ENCODE measurements at places on chromosomes 5 and 9. TPM values are rescaled to one million over a fixed set of nuclear protein-coding genes. Genes with fewer than 3 reads are reported as not detected.
A peak's percentile ranks its signal among the peaks of the same experiment; 100 is the strongest.

NELFB gene
- total RNA-seq, result 45.8 TPM

GRCh38 chr9:116027511-116027910 lies 126.1 kb upstream of the PAPPA start:
- peak; percentile 80 for DNase-seq

DNA sequence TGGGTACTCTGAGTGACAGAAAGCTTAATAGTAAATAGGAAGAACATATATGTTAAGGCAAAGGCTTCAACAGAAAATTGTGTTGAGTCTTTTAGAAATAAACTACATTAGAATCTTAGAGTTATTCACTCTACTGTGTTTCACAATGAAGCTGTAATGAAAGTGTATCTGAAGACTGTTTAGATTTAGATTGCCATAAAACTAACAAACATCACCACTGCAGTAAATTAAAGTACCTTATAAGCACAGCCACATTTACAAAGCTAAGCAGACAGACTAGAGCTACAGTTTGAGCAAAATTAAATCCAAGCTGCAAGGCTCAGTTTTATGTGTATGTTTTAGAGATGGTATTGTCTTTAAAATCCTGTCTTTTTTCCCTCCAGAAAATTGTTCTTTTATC lies 172.4 kb downstream of the PBX3 start:
- no peak for DNase-seq

CMBL gene
- 39.7 TPM for total RNA-seq

TRIP13 gene
- 8.5 TPM for total RNA-seq

PALM2AKAP2 gene
- 61.3 TPM for total RNA-seq

- DNase-seq, result peak; percentile 27
These were observed 9.3 kb upstream of the MYOT start for GRCh38 chr5:137858223-137858916.

DNA sequence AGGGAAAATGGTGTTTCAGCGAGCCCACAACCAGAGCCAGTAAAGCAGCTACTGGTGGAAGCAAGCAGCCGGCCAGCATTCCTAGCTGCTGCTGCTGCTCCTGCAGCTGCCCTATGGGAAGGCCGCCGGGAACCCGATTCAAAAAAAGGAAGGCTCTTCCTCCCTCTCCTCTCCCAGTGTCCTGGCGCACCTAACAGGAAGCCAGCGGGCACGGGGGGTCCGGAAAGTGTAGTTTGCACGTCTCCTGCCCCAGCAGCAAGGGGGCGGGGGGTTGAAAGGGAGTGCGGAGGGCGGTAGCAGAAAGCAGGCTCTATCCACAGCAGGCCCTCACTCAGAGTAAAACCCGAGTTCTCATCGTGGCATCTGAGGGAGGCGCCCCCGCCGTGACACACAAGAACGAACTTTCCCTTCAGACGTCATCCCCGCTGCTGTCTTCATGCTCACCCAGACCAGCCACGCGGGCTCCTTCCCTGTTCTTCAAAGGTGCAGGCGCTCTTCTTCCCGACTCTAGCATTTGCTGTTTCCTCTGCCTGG lies 16.5 kb downstream of the GRXCR2 start:
- peak; percentile 79 for DNase-seq

- DNase-seq, result peak; percentile 89
These were observed 157.8 kb upstream of the RASEF start for GRCh38 chr9:83220730-83221129.

DNA sequence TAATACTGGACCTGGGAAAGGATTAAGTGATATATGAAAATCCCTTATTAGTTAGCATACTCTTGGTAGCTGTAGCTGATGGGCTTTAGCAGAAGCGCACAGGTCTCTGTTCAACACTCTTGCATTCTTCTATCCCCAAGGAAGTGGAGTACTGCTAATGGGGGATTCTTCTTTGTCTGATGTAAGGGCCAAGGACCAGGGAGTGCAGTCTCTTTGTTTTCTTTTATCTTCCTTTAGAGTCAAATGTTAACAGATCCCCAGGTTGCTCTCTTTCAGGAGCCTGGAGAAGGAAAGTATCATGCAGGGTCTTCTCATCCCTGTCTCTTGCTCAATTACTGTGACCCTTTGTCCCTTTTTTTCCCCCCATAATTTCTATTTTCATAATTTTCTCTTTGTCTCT lies 1146.9 kb upstream of the DMAC1 start:
- DNase-seq, result no peak

SURF6 gene
- total RNA-seq, result 22.2 TPM

TAF11L5 gene
- total RNA-seq, result not detected

- no peak for DNase-seq
These were observed 309.6 kb downstream of the ACTL7B start for GRCh38 chr9:108546215-108546614.

DNA sequence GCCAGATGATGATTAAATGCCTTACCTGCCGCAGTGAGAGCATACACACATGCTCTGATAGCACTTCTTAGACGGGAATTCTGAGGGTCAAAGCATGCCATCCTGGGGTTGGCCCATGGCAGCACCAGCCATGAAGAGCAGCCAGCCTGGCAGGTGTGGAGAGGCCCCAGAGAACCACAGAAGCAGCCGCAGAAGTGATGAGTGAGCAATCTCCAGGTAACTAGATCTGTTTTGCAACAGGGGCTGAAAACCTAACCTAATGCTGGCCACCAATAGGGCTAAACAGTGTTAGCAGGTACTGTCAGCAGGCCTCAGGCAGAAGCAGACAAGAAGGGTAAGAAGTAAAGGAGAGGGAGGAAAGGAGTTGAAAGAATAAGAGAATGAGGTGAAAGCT lies 33.5 kb upstream of the HOMER1 start:
- no peak for DNase-seq

- DNase-seq, result no peak
These were observed at the start of gene EGFLAM for GRCh38 chr5:38258319-38259061. EGFLAM (plus strand) TSS chr5:38258559; CDS start chr5:38258755, 196 bp downstream.

- no peak for DNase-seq
These were observed 1014.1 kb downstream of the PTPRD start for GRCh38 chr9:9598723-9599122.

Measured in astrocyte (in vitro differentiated cells and primary cell).